Cortex of kidney (tissue), 1 donor: ENCODE measurements at places on chromosomes 6 and 20.

- DNase-seq, result no peak
Observed at GRCh38 chr20:49231471-49231870, 12.3 kb downstream of the DDX27 start.

DNA sequence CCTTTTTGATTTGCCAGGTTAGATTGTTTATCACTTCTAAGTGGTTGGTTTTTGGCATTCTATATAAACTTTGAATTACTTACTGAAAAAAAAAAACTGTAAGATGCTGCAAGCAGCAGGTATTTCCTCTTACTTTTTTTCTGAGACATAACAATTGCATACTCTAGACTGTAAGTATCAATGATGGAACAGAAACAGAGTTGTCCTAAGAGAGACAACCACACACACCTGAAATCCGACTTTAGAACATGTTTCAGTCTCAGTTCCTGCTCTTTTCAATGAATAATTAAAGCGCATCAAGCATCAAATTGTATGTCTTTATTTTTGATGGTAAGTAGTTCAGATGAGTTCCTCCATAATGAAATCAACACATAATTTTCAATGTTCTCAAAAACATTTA is 105.3 kb upstream of the KHDRBS2 start:
- no peak for DNase-seq

DNA sequence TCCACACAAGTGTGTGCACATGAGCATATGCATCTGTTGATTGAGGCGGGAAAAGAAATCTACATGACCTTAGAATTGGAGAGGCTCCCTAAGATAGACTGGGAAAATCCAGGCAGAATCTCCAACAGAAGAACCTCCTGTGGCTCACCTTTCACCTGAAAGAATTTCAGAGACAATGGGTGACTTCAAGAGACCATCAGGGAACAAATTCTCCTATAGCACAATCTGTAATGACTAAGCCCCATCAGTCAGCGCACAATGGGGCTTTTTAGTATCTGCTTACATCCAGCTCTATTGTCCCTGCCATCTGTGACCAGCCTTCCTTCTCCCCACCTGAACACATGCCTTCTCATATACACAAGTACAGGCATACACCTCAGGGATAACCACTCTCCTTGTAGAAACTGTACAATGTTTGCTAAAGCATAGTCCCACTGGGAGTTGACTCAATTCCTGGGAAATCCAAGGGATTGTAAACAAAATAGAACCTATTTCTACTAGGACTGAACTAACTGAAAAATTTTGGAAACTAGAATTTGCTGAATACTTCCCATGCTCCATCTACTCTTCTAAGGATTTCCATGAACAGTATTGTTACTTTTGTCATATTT is 150.8 kb upstream of the STXBP5 start:
- no peak for DNase-seq

- no peak for DNase-seq
Observed at GRCh38 chr6:118263921-118264486, 284.1 kb upstream of the PLN start.

DNA sequence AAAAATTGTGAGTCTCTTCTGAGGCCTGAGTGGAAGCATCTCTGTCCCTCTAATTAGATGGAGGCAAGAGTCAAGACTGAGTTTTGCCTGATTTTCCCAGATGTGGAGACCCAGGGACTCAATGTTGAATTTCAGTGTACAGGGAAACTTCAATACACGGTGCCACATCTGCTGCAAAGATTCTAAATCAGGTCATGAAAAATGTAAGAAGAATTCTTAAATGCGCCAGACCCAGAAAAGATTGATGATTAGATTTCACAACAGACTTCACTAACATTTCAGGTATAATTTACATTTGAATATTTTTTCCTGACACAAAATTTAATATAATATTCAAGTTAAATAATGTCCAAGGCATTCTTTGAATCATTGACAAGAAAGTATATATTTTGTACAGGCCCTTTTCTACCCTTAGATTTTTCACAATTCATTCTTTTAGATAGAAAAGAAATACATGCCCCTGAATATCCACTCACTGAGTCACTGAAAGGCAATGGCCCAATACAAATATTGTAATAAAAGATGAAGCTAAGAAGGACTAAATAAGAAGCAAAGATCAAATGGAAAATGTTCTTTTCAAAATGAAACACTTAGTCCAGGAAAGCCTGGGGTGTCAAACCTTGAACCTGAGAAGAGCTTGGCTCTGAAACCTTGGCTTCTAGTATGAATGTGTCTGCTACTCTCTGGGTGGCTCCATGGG is 18.2 kb upstream of the HDGFL1 start:
- no peak for DNase-seq

DNA sequence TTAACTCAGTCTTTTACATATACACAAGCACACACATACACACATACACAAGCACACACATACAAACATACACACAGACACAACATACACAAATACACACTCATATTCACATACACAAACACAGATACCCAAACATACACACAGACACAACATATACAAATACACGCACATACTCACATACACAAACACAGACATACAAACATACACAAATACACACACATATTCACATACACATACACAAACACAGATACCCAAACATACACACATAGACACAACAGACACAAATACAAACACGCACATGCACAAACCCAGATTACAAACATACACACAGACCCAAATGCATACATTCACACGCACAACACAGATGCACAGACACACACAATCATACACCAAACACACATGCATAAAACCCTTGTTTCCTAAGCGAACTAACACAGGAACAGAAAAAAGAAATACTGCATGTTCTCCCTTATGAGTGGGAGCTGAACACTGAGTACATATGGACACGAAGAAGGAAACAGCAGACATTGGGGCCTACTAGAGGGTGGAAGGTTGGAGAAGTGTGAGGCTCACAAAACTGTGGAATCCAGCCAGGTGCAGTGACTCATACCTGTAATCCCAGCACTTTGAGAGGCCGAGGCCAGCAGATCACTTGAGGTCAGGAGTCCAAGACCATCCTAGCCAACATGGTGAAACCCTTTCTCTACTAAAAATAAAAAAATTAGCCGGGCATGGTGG is 34.2 kb downstream of the PIM1 start:
- no peak for DNase-seq

DNA sequence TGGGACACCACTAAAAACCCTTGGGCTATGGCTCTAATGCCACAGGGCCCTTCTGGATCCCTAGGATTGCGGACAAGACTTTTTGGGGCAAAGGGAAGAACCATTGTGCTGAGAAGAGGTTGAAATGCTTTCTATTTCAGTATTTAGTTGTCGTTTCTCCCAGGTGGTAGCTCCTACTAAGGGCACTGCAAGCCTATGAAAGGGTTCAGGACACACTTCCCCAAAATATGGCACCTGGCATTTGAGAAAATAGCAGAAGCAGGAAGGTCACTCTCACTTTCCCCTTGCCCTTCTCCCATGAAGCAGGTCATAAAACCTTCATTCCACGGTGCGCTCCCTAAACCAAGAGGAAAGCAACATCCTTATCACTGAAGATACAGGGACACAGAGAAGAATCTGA is 125.4 kb upstream of the GPR6 start:
- no peak for DNase-seq

DNA sequence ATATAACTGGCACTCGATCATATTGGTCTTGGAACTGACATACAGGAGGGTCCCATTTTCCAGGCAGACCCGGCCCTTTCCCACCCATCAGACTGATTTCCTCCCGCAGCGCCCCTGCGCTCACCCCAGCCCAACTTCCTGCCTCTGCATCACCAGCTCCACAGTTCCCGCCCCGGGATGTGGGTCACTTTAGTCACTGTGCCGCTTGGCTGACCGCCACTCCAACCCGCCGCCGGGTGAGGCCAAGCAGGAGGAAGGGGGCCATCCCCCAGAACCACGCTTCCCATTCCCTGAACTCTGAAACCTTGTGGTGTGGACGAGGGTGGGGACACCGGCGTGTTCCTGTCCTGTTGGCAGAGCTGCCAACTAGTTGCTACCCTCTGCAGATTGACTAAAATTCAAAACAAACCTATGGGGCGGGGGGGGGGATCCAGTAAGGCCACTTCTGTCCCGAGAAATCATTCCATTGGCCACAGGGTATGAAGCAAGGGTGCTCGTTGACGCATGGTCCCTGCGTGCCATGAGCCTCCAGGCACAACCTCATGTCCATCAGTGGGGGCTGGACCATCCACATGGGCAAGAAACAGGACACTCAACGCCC is 12.3 kb downstream of the TGM2 start:
- DNase-seq, result no peak

DNA sequence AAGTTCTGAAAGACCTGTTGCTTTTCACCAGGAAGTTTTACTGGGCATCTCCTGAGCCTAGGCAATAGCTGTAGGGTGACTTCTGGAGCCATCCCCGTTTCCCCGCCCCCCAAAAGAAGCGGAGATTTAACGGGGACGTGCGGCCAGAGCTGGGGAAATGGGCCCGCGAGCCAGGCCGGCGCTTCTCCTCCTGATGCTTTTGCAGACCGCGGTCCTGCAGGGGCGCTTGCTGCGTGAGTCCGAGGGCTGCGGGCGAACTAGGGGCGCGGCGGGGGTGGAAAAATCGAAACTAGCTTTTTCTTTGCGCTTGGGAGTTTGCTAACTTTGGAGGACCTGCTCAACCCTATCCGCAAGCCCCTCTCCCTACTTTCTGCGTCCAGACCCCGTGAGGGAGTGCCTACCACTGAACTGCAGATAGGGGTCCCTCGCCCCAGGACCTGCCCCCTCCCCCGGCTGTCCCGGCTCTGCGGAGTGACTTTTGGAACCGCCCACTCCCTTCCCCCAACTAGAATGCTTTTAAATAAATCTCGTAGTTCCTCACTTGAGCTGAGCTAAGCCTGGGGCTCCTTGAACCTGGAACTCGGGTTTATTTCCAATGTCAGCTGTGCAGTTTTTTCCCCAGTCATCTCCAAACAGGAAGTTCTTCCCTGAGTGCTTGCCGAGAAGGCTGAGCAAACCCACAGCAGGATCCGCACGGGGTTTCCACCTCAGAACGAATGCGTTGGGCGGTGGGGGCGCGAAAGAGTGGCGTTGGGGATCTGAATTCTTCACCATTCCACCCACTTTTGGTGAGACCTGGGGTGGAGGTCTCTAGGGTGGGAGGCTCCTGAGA is at the start of gene HFE:
TSS of gene HFE (plus strand) at position 146 of the 832 bp plus-strand sequence. CDS start at position 158, 12 bp downstream.
- DNase-seq, result no peak

GRCh38 chr6:110621061-110621460 is 144.6 kb upstream of the SLC22A16 start:
- no peak for DNase-seq

DNA sequence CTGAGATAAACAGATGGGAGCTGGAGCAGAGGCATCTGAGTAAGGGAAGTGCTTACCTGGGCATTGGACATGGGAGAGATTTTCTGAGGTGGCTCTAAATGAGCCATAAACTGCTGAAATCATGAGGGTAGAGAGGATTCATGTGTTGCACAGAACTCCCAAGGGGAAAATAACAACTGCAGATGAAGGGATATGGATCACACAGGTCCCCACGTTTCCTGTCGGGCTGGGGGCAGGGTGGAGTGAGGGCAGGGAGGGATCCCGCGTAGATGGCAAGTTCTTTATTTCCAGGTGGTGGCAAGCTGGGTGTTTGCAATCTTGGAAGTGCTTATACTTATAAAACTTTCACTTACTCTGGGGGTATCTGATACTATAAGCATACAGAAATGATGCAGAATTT is 422.6 kb upstream of the FLRT3 start:
- no peak for DNase-seq

DNA sequence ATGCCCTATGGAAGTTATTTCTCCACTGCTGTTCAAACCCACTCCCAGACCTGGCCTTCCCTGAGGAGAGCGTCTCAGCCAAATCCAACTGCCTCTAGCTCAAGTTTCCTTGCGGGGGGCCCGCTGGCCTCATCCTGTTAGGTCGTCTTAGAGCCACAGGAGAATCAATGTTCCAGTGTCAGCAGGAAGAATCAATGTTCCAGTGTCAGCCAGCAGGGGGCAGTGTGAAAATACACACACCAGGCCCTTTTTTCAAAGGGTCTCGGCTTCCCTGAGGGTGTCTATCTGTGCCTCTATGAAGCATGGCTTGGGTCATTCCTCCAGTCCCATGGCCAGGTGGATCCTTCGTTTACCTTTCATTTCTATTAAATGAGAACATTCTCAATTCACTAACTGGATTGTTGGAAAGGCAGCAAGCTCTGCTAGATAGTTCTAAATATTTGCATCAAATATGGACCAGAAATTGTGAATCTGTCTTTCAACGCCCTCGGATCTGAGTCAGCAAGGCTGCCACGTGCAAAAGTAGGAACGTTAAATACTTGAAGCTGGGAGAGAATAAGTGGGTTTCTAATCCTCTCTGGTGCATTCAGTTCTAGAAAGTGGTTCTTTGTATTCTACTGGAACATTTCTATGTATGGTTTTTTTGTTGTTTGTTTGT is 19.2 kb downstream of the PRND start:
- DNase-seq, result no peak

- no peak for DNase-seq
Observed at GRCh38 chr20:23832775-23833513, 6.4 kb upstream of the CST2 start.

DNA sequence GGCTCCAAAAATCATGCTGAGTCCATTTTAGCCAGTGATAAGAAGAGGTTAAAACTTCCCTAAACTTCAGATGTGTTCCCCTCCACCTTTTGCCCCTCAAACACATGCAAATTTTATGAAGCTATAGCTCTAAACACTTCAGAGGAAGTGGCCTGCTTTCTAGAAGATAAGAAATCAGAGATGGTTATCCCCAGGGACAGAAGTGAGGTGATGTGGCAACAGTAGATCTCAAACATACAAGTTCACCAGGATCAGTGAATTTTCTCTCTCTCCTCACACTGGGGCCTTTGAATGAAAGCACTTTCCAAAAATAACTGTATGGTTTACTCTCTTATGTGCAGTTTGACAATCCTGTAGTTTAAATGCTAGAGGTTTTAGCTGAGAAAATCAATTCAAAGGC is 332.0 kb downstream of the BTBD9 start:
- no peak for DNase-seq

- no peak for DNase-seq
Observed at GRCh38 chr20:61857884-61858283, 207.8 kb downstream of the TAF4 start.

GRCh38 chr6:35605600-35605999 is 83.1 kb downstream of the FKBP5 start:
- DNase-seq, result no peak

- no peak for DNase-seq
Observed at GRCh38 chr20:32382102-32382950, 24.2 kb downstream of the ASXL1 start.
